ENCODE measurements at places on chromosomes 3 and 15.

DNA sequence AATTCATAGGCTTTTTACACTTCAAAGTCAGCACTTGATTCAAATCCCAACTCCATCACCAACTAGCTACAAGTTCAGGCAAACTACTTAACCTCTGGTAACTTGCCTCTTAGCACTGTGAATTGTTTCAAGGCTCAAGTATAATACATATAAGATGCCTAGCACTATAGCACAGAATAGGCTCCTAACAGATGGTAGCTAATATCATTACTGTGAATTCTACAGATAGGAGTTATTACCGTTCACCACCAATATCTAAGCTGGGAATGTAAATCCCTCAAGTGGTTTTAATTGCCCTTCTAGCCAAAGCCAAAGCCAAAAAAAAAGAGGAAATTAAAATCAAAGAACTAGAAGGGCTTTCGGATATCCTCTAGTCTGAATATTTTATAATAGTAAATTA is 15.4 kb downstream of the DLG1 start:
- DNase-seq, result no peak

- DNase-seq, result no peak
Observed at GRCh38 chr3:101577286-101577685, 3.3 kb downstream of the PCNP start.

- no peak for DNase-seq
Observed at GRCh38 chr3:17394541-17395155, 347.8 kb downstream of the TBC1D5 start.

- DNase-seq, result no peak
Observed at GRCh38 chr3:151989621-151990020, 116.2 kb downstream of the SUCNR1 start.

DNA sequence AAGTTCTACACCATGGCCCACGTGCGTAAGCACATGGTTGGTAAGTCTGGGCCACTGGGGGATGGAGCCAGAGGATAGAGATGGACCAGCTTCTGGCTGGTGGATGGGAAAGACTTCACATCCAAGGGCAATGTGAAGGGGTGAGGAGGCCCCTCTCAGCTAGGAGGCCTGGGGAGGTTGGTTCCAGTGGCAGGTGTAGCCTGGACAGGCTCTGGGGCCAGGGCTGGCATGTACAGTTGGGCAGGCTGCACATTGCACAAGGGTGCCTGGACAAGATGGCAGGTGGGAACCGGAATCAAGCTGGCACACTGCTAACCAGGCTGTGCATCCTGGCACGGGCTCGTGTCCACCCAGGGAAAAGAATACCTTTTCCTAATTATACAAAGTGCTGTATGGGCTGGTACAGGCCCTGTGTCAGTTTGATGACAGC is 8.1 kb downstream of the ZBTB47 start:
- peak; percentile 29 for DNase-seq

DNA sequence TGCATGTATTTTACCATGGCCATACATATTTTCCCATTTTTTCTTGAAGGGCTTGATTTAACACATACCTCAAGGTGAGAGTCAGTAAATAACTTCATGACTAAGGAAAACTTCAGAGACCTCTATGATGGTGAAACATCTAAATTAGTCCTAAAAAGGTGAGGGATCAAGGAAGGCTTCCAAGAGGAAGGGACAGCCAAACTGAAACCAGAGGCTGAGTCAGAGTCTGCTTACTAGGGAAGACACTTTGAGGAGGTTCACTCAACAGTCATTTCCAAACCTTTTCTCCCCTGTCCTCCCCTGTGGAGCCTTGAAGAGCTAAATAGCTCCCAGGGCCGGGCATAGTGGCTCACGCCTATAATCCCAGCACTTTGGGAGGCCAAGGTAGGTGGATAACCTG is 206.6 kb downstream of the SHQ1 start:
- no peak for DNase-seq

GRCh38 chr3:38371541-38372213 is 25.1 kb downstream of the XYLB start:
- no peak for DNase-seq

DNA sequence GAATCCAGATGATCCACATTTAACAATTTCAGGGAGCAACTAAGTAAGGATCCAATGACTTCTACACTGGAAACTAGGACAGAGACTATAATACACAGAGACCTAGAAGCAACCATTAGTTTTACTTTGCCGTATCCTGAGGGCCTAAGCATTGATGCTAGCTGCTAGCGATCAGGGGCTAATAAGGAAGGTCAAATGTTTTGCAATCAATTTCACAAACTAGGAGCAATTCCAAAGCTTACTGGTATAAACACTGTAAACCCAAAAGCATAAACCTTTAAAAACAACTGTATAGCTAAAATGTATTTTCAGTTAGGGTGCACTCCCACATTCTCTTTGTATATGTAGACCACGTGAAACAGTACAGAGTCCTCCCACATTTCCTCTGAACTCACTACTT is 31.5 kb downstream of the FBN1 start:
- DNase-seq, result no peak

DNA sequence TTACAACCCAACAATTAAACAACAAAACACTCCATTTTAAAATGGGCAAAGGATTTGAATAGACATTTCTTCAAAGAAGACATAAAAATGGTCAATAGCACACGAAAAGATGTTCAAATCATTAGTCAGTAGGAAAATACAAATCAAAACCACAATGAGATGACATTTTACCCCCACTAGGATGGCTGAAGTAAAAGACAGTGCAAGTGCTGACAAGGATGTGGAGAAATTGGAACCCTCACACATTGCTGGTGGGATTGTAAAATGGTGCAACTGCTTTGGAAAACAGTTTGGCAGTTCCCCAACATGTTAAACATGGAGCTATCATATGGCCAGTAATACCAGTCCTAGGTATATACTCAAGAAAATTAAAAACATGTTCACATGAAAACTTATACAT is 11.6 kb downstream of the GALNT15 start:
- DNase-seq, result no peak

GRCh38 chr3:100898681-100899080 is 94.5 kb downstream of the ABI3BP start:
- no peak for DNase-seq

DNA sequence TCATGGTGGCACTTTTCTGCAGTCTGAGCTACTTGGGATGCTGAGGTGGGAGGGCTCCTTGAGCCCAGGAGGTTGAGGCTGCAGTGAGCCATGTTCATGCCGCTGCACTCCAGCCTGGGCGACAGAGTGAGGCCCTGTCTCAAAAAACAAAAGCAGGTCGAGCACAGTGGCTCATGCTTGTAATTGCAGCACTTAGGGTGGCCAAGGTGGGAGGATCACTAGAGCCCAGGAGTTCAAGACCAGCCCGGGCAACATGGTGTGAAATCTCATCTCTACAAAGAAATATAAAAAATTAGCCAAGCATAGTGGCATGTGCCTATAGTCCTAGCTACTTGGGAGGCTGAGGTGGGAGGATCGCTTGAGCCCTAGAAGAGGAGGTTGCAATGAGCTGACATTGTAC is 10.0 kb downstream of the UBAP1L start:
- DNase-seq, result no peak

DNA sequence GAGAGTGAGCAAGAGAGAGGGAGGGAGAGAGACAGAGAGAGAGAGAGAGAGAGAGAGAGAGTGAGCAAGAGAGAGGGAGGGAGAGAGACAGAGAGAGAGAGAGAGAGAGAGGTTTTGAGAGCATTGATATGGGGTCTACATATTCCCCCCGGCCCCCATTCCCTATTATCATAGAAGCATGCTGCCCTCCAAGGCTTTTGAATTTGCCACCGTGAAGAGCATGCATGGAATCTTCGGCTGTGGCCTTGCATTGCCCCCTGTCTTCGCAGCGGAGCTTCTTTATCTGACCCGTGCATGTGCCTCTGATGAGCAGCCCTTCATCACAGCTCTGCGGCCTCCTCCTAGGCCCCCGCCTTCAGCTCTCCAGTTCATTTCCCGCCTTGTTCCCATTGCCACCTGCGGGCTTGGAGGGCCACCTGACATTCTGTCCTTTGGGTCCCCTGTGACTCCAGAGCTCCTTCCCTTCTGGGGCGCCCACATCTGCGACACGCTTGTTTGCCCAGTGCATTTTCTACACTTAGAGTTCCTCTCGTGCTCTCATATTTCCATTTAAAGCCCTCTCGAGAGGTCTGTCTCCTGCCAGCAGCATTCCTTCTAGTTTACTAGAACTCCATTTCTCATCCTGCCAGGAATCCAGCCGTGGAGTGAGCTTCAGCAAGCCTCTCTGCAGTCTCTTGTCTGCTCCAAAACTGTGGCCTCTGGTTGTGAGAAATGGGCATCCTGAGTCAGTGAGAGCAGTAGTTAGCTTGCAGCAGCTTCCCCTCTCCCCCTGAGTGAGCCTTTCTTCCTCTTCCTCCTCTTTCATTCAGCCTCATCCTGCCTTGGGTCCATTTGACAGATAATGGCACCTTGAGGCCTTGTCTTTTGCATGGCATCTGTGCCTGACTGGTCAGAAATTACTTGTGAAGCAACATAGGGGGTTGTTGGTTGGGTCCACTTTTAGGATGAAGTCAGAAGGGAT is 25.3 kb downstream of the LPP start:
- DNase-seq, result no peak

- peak; percentile 35 for DNase-seq
Observed at GRCh38 chr3:37540786-37541185, 320.9 kb upstream of the CTDSPL start.

DNA sequence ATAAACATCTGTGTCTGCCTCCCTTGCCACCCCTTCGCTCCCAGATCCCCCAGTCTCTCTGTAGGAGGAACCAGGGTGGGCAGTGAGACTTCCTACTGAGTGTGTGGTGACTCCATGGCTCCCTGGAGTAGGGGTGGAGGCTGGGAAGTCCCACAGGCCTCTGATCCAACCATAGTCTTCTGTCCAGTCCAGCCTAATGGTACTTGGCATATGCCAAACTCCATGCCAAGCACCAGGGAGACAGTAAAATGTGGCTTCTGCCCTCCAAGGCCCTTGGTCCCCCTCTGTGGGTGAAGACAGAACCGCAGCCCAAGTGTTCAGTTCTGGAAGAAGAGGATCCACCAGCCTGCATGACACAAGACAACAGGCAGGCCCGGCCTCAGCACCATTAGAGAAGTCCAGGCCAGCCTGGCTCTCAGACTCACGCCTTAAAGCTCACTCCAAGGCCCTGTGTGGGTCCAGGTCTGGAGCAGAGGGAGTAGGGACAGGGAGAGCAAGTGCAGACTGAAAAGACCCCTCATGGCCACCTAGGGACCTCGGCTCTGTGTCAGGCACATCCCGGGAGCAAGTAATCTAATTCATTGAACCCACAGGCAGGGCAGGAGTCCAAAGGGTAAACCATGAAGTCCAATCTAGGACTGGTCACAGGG is 112.7 kb downstream of the ETFA start:
- DNase-seq, result no peak

DNA sequence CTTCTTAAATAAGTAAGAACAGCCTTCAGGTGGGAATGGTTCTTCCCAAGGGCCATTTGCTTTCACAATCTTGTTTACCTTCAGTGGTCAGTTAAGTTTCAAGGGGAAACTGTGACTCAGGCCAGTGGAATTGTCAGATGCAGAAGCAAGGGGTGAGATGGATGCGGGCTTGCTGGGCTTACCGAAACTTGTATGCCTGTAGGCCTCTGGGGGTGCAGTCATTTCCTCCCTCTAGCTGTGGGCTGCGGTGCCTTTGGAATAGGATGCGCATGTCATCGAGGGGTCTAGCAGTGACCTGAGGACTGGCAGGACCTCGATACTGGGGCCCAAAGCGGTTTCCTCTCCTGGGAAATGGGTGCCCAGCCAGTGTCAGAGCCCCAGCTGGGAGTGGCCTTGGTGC is 121.6 kb downstream of the EEFSEC start:
- no peak for DNase-seq

- DNase-seq, result peak; percentile 66
Observed at GRCh38 chr3:117059956-117060270, 350.3 kb downstream of the TUSC7 start.

GRCh38 chr3:182364723-182365650 is 428.3 kb upstream of the ATP11B start:
- no peak for DNase-seq

- peak; percentile 82 for DNase-seq
Observed at GRCh38 chr15:98177966-98178592, 217.6 kb downstream of the ARRDC4 start.

- peak; percentile 28 for DNase-seq
Observed at GRCh38 chr15:59751552-59752413, 62.7 kb upstream of the BNIP2 start.

DNA sequence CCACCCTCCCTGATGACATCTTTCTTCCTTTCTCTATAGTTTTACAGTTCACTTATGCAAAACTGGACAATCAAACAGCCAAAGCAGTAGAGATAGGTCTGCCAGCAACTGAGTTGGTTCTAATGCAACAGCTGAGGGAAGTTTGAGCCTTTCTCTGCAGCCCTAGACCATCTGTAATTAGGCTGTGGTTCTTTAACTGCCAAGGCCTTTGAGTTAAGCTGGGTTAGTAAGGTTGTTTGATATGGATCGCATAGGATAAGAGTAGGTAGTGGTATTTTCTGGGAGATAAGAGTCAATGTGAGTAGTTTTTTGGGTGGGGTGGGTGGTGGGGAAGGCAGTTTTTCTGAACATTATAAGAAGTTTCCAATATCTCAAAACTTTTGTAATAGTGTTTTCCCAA is 3.0 kb downstream of the RPL39L start:
- no peak for DNase-seq

- no peak for DNase-seq
Observed at GRCh38 chr15:51780636-51781035, 29.2 kb downstream of the TMOD2 start.

- DNase-seq, result no peak
Observed at GRCh38 chr3:166283840-166284239, 446.6 kb upstream of the BCHE start.

- no peak for DNase-seq
Observed at GRCh38 chr3:42377681-42378080, 32.7 kb downstream of the LYZL4 start.

DNA sequence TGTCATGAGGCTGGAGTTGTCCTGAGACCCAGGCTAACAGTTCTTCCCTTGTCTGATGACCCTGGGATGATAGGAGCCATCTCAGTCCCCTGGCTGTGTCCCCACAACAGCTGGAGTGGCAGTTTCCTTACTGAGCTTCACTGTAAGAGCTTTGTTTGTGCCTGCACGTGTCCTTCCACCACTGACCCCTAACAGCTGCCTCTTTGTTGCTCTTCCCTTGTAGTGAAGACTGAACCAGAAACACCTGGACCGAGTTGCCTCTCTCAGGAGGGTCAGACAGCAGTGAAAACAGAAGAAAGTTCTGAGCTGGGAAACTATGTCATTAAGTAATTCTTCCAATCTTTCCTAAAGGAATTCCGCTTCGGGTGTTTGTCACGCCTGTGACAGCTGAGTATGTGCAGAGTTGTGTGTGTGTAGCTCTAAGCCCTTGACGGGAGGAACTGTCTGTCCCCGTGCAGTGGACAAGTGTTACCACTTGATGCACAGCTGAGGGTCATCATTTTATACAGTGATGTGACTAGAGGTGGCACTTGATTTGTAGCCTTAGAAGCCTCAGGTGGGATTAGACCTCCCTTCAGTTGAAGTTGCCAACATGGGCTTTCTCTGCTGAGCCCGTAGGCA is 25.0 kb downstream of the MAP6D1 start:
- DNase-seq, result no peak

DNA sequence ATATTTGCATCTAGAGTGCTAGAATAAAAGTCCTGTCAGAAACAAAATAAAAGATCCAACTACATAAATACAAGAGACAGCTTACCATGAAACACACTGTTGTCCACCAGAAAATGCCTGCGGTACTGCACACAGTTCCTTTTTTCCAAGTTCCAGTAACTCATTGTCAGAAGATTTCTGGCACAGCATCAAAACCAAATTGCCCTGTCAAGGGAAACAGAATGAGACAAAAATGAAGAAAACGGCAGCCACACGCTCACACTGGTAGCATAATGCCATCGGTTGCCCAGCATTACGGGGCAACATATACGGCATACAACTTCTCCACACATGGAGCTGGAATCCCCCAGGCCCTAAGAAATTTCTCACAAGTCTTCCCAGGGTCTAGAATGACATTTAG is 40.8 kb downstream of the PLCH1 start:
- no peak for DNase-seq
